ENCODE measurements at places on chromosomes 1 and 21. TPM values are rescaled to one million over a fixed set of nuclear protein-coding genes. Genes with fewer than 3 reads are reported as not detected.

- no peak for DNase-seq
Observed at GRCh38 chr1:101420406-101420805, 183.6 kb downstream of the S1PR1 start.

DNA sequence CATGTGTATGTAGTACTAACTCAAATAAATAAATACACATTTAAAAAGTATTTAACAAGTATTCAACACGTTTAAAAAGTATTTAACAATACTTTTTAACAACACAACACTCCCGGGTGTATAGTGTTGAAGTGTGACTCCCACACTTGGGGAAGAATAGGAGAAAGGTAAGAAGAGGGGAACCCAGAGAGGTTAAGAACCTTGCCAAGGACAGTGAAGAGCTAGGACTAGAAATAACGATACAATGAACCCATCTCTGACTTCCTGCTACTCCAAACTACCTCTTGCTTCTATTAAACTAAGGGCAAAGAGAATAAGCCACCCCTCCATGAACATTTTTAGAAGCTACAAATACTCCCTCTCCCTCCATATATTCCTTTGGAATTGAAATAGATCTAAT is 1.7 kb upstream of the GFI1 start:
- DNase-seq = no peak

- DNase-seq = no peak
Observed at GRCh38 chr1:232170909-232171308, 459.0 kb downstream of the SIPA1L2 start.

GRCh38 chr1:222786121-222786520 is 28.7 kb upstream of the DISP1 start:
- DNase-seq = peak; percentile 20

- no peak for DNase-seq
Observed at GRCh38 chr1:66367369-66367768, 166.6 kb upstream of the SGIP1 start.

DNA sequence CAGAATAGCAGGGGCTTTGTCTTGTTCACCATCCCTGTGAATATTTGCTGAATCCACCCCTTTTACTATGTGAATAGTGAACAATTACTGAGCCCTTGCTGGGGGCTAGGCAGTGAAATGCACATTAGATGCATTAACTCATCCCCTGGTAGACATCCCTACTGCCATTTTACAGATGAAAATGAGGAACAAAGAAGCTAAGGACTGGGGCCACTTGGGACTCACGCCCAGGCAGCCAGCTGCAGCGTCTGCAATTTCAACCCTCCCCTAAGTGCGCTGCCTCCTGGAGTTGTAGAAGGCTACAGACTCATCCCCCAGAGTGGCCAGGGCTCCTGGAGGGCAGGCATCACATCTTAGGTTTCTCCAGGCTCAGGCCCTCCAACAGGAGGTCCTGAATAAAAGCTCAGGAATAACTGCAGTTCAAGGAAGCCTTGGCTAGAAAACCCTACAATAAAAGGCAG is 31.6 kb downstream of the CAPZB start:
- DNase-seq = no peak

DNA sequence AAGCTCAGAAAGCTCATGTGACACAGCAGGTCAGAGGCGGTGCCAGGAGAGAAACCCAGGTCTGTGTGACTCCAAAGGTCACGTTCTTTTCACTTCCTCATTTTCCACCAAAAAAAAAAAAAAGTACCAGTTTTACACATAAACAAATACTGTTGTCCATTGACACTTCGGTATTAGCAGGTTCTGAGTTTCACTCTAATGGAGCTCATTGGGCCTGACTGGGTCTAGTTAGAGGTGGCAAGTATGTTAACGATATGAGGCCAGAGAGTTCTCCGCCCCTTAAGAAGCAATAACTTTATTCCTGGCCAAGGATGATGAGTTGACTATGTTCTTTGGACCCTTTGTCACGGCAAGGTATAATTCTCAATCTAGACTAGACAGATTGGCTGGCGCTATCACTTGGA is 30.0 kb upstream of the SDE2 start:
- no peak for DNase-seq

DNA sequence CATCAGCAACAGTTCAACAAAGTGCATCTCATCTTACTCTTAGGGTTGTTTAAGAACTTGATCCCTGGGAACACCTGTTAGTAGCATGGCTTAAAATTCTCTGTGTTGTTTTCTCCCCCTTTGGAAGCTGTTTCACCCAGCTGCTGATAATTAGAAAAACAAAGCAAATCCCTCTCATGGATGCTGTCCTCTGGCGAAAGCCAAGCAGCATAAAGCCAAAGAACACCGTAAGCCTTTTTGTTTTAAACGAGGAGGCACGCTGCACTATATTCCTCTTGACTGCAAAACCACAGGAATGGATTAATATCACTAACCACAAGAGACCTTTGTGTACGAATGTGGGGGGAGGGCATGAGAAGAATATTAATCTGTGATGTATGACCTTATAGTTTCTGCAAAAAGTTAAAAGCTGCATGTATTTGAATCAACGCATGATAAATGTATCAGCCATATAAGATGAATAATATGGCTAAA is 923.2 kb downstream of the LTN1 start:
- no peak for DNase-seq

- DNase-seq = no peak
Observed at GRCh38 chr1:232438476-232438875, 191.5 kb downstream of the SIPA1L2 start.

- DNase-seq = no peak
Observed at GRCh38 chr1:7783178-7783711, 846 bp upstream of the PER3 start.

DNA sequence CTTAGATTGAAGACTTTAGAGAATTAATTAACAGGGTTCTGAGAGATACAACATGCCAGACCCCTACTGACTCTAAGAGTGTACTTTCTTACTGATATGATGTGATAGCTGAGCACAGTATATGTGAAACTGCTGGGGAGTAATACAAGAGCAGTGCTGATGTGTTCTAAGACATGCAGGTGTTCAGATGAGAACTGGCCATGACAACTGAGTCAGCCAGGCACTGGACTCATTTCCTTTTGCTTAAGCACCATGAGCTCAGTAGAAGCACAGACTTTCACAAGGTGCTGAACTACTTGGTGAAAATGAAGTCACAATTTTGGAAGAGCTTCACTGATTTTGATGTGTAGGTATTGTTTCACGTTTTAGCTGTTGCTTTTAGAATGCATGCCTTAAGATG is 15.9 kb upstream of the POGZ start:
- DNase-seq = no peak

DNA sequence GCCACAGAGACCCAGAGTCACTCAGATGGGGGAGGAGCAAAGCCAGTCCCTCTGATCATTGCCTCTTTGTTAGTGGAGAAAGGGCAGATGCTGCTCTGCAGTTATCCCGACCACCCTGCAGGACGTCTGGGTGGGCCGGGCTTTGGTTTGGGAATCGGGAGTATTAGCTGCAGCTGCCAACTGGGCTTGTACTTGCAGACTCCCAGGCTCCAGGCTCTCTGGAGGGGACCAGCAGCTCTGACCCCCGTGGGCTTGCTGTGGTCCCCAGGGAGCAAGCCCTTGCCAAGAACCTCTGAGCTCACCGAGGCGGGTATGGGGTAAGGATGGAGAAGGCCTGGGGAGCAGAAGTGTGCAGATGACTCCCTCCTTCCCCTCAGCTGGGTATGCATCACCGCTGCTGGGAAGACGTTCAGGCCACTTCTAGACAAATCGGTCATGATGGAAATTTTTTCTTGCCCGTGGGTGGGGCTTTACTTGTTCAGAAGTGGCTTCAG is 21.6 kb downstream of the MAPKAPK2 start:
- DNase-seq = no peak

- DNase-seq = no peak
Observed at GRCh38 chr1:217627431-217627830, 3.5 kb downstream of the GPATCH2 start.

DNA sequence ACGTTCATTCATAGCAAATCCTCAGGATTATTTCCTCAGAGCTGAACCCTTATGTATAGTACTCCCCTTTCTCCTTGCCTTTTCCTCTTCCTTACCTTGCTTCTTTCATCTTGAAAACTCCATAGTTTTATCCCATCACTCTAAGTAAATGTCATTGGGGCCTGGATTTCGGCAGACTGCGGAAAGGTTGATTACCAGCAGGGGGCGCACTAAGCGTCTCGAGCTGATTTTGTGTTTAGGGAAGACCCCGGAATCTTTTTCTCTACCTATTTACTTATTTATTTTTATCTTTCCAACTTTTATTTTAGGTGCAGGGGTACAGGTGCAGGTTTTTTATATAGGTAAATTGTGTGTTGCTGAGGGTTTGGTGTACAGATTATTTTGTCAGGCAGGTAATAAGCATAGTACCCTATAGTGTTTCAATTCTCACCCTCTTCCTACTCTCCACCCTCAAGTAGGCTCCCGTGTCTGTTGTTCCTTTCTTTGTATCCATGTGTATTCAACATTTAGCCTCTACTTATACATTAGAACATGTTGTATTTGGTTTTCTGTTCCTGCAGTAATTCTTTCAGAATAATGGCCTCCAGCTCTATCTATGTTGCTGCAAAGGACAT is 11.4 kb upstream of the MTARC1 start:
- no peak for DNase-seq

- DNase-seq = no peak
Observed at GRCh38 chr1:41243079-41243385, 926 bp upstream of the SCMH1 start.

GRCh38 chr1:13732971-13733667 is 33.1 kb downstream of the PRDM2 start:
- no peak for DNase-seq

- peak; percentile 18 for DNase-seq
Observed at GRCh38 chr1:94757931-94758330, 62.2 kb upstream of the SLC44A3 start.

DNA sequence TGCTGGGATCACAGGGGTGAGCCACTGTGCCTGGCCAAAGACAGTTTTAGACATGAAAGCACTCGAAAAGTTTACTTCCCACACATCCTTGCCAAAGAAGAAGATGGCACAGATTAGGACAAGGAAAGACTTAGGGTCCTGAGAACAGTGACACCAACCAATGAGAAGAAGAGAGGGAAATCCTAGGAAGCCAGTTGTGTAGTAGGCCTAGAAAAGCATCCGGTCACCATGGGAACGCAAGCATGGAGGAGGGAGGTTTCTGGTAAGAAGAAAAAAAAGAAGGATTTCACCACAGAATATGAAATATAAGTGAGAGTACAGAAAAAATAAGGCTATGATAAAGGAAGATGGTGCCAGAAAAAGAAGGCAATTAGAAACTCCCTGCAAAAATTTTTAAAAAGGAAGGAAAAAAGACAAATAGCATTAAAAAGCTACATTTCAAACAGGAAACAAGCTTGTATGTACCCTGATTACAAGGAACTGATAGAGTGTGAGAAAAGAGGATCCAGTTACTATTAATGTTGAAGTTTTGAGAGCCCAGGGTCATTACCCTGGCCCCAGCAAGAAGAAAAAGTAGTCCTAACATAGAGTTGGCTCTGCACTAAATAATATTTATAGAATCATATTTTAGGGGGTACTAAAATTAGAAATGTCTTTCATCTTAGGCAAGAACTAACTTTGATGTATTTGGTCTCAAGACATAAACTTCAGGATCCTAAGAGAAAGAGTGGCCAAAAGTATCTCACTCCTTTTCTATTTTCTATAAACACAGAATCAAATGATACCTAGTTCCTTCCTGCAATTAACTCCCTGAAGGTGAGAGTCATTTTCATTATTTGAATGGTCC is 16.1 kb downstream of the DIPK1A start:
- no peak for DNase-seq

GRCh38 chr1:105210747-105211146 is 1461.0 kb downstream of the AMY1C start:
- DNase-seq = no peak

DNA sequence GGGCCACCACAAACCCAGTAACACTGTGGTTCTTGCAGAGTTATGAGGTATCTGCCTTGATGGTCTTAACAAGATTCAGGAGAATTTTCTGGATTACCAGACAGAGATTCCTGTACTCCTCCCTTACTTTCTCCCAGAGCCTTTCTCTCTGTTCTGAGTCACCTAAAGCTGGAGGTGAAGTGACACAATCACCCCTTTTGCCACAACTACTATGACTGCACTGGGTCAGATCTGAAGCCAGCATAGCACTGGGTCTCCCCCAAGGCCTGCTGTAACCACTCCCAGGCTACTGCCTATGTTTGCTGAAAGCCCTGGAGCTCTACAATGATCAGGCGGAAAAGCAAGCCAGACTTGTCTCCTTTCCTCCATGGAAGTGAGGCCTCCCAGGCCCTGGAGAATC is 156.7 kb upstream of the NEGR1 start:
- DNase-seq = no peak

Gene DNM3
- polyA plus RNA-seq = 3.9 TPM

Gene PLCH2
- polyA plus RNA-seq = 0.80 TPM

Gene SELENON
- polyA plus RNA-seq = 75.1 TPM

Gene KLHDC8A
- polyA plus RNA-seq = 2.5 TPM

Gene TTC34
- 1.3 TPM for polyA plus RNA-seq

Gene ZBTB8A
- 21.9 TPM for polyA plus RNA-seq

Gene ANGPTL3
- 8.9 TPM for polyA plus RNA-seq

Gene CFHR2
- not detected for polyA plus RNA-seq

Gene LYSMD1
- 16.9 TPM for polyA plus RNA-seq

Gene CLCA4
- not detected for polyA plus RNA-seq

Gene C1orf167
- polyA plus RNA-seq = 0.42 TPM

Gene KAZN
- 35.2 TPM for polyA plus RNA-seq

Gene IFI44
- 21.8 TPM for polyA plus RNA-seq

Gene SLC44A3
- polyA plus RNA-seq = 89.4 TPM
